ENCODE measurements at places on chromosomes 7 and 10. TPM values are rescaled to one million over a fixed set of nuclear protein-coding genes. Genes with fewer than 3 reads are reported as not detected.

Gene UCMA
- polyA plus RNA-seq, result not detected

Gene NEUROG3
- polyA plus RNA-seq, result not detected

Gene TNS3
- polyA plus RNA-seq, result 42.0 TPM

DNA sequence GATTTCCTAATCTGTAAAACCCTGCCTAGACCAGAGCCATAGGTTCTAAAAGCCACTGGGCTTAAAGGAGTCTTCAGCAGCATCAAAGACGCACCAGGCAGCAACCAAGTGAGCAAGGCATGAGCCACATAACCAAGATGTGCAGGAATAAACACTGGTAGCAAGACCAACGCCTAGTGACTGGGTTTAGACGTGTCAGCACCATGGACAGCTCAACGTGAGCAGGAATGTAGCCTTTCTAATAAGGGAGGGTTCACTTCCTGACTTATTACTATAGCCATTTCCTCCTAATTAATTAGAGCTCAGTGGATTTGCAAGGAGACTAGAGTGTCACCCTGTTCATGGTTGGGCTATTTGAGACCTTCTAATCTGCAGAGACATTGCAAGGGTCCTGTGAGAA is 223.7 kb downstream of the LHFPL3 start:
- peak; percentile 6 for DNase-seq

GRCh38 chr10:99406149-99406548 is 24.3 kb downstream of the GOT1 start:
- DNase-seq, result no peak

- no peak for DNase-seq
These were observed 155.4 kb downstream of the TWIST1 start for GRCh38 chr7:18962031-18962430.

DNA sequence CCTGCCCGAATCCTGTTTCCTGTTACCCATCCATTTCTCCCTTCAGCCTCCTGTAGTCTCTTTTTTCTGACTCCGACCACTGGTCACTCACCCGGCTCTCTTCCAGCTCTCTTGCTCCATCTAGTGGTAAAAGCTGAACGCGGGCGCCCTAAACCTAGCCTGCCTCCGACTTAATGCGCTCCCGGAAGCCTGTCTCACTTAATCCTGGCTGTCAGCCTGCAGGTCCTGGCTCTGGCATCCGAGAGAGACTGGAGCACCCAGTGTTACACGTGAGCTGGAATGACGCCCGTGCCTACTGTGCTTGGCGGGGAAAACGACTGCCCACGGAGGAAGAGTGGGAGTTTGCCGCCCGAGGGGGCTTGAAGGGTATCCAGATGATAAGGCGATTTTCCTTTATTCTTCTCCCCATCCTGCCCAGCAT is 10.3 kb downstream of the SUMF2 start:
- DNase-seq, result peak; percentile 85

DNA sequence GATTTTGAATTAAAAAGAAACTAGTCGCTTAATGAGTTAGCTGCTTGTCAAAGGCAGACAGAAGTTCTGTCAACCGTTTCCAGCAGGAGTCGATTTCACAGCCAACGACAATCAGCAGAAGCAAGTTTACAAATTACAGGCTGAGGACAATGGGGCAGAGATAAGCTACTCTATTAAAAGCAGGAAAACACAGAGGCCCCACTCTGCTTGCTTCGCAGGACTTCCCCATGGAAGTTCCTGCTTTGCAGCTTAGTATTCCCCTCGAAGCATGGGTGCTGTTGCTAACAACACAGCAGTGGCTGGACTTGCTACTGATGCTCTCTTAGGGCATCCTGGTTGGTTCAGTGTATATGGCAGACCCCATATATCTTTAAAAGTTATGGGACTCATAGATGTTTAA is 50.8 kb upstream of the KLF6 start:
- DNase-seq, result no peak

All from muscle of arm (tissue), 14 donors.